ENCODE measurements at places on chromosomes 16 and 17.
A peak's percentile ranks its signal among the peaks of the same experiment; 100 is the strongest.

- peaks cover 88% of the 10 kb centered on the region for H3K36me3 ChIP-seq
- peaks cover 4% of the 10 kb centered on the region for H3K27me3 ChIP-seq
- peaks cover 30% of the 10 kb centered on the region for H3K4me1 ChIP-seq
- no peak overlapping the region for H3K4me3 ChIP-seq
- no peak for DNase-seq
These were observed 4.2 kb downstream of the DUSP3 start for GRCh38 chr17:43774304-43775250.

GRCh38 chr17:78124081-78124835 lies 4.3 kb downstream of the TMC6 start:
- H3K36me3 ChIP-seq, result peaks cover 61% of the 10 kb centered on the region
- no peak overlapping the region for H3K27ac ChIP-seq
- H3K4me1 ChIP-seq, result peaks cover 6% of the 10 kb centered on the region
- H3K27me3 ChIP-seq, result no peaks in the 10 kb centered on the region

- peaks cover 7% of the 10 kb centered on the region for H3K4me1 ChIP-seq
- H3K4me3 ChIP-seq, result no peak overlapping the region
- DNase-seq, result no peak
- H3K36me3 ChIP-seq, result peaks cover 64% of the 10 kb centered on the region
- H3K27ac ChIP-seq, result peak overlapping the region; percentile 45
- H3K27me3 ChIP-seq, result no peaks in the 10 kb centered on the region
These were observed 18.9 kb downstream of the OGFOD1 start for GRCh38 chr16:56470232-56470631.

GRCh38 chr16:2231016-2231931 lies 5.0 kb upstream of the DNASE1L2 start:
- H3K4me1 ChIP-seq, result peaks cover 12% of the 10 kb centered on the region
- H3K27me3 ChIP-seq, result no peaks in the 10 kb centered on the region
- no peak for DNase-seq
- H3K4me3 ChIP-seq, result no peak overlapping the region
- no peak overlapping the region for H3K27ac ChIP-seq

- peaks cover 51% of the 10 kb centered on the region for H3K4me1 ChIP-seq
- H3K36me3 ChIP-seq, result peaks cover 45% of the 10 kb centered on the region
These were observed 6.5 kb downstream of the SPNS2 start for GRCh38 chr17:4505187-4505586.

DNA sequence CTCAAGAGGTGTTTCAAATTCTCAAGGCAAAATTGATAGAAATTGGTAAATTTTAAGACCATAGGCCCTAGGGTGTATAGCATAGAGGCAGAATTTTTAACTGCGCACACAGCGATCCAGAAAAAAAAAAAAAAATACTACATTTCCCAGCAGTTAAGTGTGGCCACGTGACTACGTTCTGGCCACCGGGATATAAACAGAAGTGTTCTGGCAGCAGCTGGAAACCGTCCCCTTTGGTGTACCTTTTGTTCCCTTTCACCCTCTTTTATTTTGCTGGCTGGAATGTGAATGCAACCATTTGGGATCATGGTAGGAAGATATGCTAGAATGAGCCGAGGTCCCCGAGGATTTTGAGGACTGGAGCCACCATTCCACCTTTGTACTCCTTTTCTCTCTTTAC lies 52.7 kb upstream of the AKAP1 start:
- H3K4me3 ChIP-seq, result no peak overlapping the region
- H3K27ac ChIP-seq, result no peak overlapping the region
- DNase-seq, result no peak
- no peaks in the 10 kb centered on the region for H3K36me3 ChIP-seq

DNA sequence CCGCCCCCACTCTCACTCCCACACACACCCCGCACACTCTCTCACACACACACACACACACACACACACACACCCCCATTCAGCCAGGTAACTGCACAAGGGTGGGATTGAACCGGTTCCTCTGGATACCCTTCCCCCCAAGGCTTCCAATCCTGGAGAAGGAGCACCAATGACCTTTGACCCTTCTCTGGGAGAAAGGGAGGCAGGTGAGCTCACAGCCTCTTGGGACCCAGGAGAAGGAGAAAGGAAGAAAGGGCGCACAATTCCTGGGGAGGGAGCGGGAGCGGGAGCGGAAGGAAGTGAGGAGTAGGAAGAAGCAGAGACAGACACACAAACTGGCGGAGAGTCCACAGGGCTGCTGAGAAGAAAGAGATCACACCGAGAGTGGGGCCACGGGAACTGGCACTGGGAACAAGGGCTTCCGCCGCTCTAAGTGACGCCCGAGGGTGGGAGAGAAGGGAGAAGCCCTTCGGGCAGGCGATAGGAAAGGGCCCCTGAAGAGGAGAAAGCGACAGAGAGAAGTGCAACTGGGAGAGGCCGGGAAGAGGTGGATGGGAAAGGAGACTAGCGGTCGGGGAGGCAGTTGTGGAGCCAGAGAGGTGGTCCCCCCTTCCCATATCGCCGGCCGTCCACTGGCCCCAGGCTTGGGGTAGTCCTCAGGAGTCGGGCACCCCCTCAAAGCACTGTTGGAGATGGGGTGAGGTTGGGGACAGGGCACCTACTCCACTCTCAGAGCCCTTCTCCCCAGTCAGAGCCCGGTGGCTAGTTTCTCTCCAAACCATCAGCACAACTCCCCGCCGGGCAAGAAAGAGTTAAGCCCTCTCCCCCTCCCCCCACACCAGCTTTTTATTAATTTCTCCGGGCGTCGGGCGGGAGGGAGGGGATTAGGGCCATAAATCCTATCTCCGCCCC lies 1.3 kb downstream of the SAMD14 start:
- H3K36me3 ChIP-seq, result peaks cover 11% of the 10 kb centered on the region
- H3K27ac ChIP-seq, result peak overlapping the region; percentile 10
- H3K4me3 ChIP-seq, result peak overlapping the region; percentile 57

DNA sequence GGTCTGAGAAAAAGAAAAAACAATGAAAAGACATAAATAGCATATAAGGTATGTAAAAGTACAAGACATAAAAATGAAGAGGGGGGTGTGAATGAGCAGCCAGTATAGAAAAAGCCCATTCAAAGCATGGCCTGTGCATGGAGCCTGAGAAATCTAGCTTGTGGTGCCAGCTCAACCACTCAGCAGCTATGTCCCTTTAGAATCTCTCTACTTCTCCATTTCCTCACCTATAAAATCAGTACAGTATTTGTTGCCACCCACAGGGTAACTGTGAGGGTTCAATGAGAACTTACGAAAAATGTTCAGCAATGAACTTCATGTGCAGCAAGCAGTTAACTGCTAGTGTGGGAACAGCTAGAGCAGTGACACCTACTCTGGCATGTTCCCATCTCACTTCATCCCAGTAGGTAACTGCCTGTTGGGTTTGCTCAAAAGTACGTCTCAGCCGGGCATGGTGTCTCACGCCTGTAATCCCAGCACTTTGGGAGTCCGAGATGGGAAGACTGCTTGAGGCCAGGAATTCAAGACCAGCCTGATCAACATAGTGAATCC lies 15.3 kb downstream of the CYTH1 start:
- no peaks in the 10 kb centered on the region for H3K27me3 ChIP-seq
- no peaks in the 10 kb centered on the region for H3K4me1 ChIP-seq
- no peak overlapping the region for H3K27ac ChIP-seq
- no peaks in the 10 kb centered on the region for H3K36me3 ChIP-seq
- no peak for DNase-seq

DNA sequence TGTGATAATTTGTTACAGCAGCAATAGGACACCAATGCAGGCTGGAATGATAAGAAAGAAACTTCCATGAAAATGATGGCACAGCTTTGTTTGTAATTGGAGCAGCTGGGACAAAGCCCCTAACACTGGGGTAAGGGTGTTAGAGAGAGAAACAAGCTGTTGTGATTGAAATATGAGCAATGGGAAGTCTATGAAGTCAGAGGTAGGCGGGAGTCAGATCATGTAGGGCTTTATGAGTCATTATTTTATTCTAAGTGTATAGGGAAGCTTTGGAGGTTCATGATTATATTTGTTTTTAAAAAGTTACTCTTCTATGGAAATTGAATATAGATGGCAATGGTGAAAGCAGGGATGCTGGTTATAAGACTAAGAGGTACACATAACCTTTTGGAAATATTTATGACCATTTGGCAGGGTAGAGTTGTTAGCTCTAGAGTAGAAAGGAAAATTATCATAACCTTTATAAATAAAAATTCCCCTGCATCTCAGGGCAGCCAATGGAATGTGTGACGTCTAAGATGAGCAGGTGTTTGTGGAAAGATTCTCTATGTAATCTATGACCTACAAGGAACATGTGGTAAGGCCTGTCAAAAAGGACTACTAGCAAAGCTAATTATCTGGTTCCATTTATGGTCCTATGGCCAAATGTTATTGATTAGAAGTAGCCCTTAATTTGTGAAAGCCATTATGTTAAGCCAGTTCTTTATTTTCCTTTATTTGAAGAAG lies 85.6 kb downstream of the KCNJ2 start:
- no peak for DNase-seq
- H3K27ac ChIP-seq, result no peak overlapping the region
- H3K4me3 ChIP-seq, result no peak overlapping the region
- H3K4me1 ChIP-seq, result no peaks in the 10 kb centered on the region

GRCh38 chr17:4510618-4510941 lies 11.9 kb downstream of the SPNS2 start:
- H3K36me3 ChIP-seq, result peaks cover 37% of the 10 kb centered on the region
- no peak overlapping the region for H3K27ac ChIP-seq
- peaks cover 51% of the 10 kb centered on the region for H3K4me1 ChIP-seq

- no peaks in the 10 kb centered on the region for H3K27me3 ChIP-seq
- H3K27ac ChIP-seq, result no peak overlapping the region
- no peak overlapping the region for H3K4me3 ChIP-seq
- no peak for DNase-seq
These were observed 118.1 kb downstream of the STXBP4 start for GRCh38 chr17:55086635-55087058.

- H3K36me3 ChIP-seq, result no peaks in the 10 kb centered on the region
- no peak for DNase-seq
- H3K27ac ChIP-seq, result no peak overlapping the region
- no peaks in the 10 kb centered on the region for H3K4me1 ChIP-seq
- no peak overlapping the region for H3K4me3 ChIP-seq
These were observed 34.6 kb downstream of the RGS9 start for GRCh38 chr17:65171752-65172151.

- H3K27me3 ChIP-seq, result no peaks in the 10 kb centered on the region
- no peak overlapping the region for H3K4me3 ChIP-seq
- H3K36me3 ChIP-seq, result peaks cover 19% of the 10 kb centered on the region
- H3K4me1 ChIP-seq, result peaks cover 44% of the 10 kb centered on the region
These were observed 82.9 kb upstream of the CBX4 start for GRCh38 chr17:79922116-79922601.

DNA sequence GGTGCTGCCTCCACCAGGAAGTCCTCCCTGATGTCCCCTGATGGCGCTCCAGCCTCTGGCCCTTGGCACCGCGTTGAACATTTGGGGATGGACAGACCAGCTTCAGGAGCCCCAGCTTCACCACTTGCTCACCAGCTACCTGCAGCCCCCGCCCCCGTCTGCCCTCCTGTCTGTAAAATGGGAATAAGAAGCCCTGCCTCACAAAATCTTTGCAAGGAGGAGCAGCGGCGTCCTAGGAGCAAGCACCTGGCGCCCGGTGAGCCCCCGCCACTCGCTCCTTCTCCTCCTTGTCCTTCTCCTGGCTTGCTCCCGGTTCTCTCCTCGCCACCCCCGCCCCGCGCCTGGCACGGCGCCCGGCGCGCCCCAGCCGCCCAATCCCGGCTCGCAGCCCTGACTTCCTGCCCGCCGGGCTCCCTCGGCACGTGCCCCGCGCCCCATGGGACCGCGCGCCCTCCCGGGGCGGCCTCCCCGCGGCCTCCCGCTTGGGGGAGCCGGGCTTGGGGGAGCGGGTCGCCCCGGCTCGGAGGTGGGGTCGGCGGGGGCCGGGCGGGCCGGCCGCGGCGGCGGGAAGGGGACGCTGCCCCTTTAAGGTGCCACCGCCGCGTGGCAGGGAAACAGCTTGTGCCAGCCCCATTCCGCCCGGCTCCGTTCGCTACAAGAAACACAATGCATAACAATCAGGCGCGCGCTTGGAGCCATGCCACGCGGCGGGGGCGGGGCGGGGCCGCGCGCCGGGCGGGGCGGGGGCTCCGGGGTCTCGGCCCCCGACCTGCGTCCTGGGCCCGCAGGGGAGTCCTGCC lies 9.1 kb upstream of the PPP1R1B start:
- H3K27me3 ChIP-seq, result peaks cover 95% of the 10 kb centered on the region
- DNase-seq, result peak; percentile 100
- H3K4me1 ChIP-seq, result peaks cover 48% of the 10 kb centered on the region

GRCh38 chr17:76385892-76386786 lies 1.7 kb downstream of the SPHK1 start:
- DNase-seq, result peak; percentile 89
- H3K4me1 ChIP-seq, result no peaks in the 10 kb centered on the region
- H3K4me3 ChIP-seq, result peak overlapping the region; percentile 71
- H3K27me3 ChIP-seq, result peaks cover 10% of the 10 kb centered on the region
- H3K36me3 ChIP-seq, result peaks cover 34% of the 10 kb centered on the region

DNA sequence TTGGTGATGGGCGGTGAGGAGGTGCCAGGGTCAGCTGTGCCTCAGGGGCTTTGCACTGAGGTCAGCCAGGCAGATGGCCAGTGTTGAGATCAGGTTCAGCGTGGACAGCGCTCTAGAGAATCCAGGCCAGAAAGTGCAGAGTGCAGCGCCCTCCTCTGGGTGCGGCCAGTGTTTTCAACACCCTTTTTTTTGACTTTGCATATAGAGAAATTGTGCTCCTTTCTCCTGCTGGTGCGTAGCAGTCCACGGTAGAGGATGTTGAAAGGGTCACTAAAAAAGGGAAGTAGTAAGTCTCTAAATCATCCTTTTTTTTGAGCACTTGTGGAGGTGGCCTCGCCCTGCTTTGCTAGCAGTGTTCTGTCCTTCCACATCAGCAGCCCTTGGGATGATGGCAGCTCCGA lies 53.9 kb downstream of the BANP start:
- H3K4me1 ChIP-seq, result no peaks in the 10 kb centered on the region
- peaks cover 22% of the 10 kb centered on the region for H3K36me3 ChIP-seq
- DNase-seq, result no peak
- no peak overlapping the region for H3K27ac ChIP-seq
- no peaks in the 10 kb centered on the region for H3K27me3 ChIP-seq

DNA sequence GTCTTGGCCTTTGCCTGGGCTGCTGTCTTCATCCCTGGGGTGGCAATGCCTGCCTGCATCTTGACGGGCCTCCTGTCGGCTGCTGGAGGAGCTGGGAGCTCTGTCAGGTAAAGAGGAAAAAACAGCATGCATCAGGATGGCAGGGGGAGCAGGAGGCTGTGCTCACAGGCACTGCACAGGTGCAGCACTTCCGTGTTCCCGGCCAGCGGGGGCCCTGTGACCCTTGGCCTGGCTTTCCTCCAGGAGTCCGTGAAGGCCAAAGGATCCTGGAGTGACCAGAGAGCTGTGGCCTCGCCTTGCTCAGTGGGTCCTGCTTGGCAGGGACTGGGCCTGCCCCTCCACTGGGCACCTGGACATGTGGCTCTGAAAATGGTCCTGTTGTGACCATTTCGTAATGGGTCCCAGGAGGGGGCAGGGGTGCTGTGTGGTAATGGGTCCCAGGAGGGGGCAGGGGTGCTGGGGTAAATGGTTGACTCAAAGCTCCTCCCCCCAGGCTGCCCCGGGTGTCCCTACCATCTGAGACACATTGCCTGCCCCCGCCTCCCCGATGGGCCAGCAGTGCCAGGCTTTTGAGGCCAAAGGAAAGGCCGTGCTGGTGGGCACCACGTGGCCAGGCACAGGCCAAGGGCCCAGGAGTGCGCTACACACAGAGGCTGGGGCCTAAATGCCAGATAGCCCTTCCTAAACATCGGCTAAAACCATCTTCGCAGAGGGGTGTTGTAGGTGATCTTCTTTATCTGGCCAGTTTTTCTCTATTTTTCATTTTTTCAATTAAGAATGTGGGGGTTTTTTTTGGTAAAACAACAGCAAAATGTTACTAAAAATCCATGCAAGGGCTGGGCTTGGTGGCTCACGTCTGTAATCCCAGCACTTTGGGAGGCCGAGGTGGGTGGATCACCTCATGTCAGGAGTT lies 4.0 kb upstream of the FASN start:
- H3K36me3 ChIP-seq, result peaks cover 79% of the 10 kb centered on the region
- H3K27me3 ChIP-seq, result no peaks in the 10 kb centered on the region
- H3K4me1 ChIP-seq, result peaks cover 31% of the 10 kb centered on the region
- peak; percentile 41 for DNase-seq
- H3K4me3 ChIP-seq, result no peak overlapping the region

Measured in Calu3 (cell line).